ENCODE measurements at places on chromosomes 1 and 21.

DNA sequence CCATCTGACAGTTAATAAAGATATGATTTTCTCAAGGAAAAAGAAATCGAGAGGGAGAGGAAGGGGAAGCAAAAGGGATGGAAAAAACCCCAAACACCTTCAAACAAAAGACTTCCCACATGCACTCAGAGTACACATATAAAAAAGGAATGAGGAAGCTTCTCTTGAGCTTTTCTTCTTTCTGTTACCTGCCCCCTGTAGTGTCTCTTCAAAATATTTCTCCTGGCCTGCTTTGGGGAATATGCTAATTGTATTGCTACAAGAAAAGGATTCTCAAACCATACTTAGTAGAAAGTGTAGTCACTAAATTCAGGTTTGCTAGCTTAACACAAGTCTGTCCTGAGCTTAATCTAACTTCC, 58.7 kb downstream of the KIF14 start:
- no peak for DNase-seq

- DNase-seq = no peak
Observed at GRCh38 chr1:1567891-1568291, 6.8 kb downstream of the SSU72 start.

DNA sequence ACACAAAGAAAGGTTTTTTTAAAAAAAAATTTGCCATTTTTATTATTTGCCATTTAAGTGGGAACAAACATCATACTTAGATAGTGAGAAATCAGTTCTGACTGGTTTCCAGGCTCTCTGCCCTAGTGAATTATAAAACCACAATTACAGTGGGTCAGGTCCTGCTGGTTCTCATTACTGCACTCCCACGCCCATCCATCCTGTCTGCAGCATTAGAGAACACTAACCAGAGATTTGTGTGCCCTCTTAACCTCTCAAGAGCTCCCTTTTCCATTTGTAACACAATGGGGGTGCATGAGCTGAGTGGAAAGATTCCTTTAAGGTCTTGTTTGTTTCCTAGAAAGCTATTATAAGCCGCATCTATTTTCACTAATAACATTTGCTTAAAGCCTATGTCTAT, 489.3 kb downstream of the AMY1C start:
- no peak for DNase-seq

GRCh38 chr1:58979677-58980076, 195.8 kb upstream of the JUN start:
- DNase-seq = no peak

DNA sequence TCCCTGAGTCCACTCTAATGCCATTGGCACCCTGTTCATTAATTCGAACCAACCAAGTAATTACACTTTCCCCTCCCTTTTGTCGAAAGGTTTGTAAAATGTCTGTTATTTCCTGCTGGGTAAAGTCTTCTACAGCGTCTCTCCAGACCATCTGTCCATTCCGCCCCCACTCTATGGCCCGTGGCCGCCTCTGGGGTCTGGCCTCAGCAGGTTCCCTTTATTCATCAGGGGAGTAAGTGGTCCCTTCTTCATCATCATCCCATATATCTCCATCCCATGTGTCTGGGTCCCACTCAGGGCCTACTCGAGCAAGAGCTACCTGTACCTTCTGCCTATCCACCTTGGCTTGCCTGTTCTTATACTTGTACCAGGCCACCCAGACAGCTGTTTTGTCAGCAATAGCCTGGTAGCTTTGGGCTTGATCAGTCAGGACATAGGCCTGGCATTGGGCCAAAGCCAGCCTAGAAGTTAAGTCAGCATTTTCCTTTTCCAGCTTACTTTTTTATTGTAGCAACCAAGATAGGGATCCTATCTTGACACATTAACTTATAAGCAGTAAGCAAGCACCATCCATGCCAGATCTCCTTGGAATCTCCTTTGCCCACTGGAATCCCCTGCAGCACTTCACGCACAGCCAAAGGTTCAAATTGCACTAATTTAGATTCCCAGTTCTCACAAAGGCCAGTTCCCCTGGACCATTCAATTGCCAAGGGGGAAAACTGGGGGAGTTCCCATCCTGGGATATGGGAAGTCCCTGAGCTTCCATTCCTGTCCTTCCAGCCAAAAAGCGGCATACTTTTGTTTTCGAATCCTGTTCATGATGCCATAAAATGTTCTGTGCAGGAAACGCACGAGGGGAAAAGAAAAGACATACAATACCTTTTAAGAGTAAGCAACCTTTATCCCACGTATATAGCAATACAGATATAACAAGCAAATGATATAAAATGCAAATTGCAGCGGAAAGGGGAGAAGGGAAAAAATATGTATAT, 6.6 kb upstream of the STUM start:
- DNase-seq = no peak

DNA sequence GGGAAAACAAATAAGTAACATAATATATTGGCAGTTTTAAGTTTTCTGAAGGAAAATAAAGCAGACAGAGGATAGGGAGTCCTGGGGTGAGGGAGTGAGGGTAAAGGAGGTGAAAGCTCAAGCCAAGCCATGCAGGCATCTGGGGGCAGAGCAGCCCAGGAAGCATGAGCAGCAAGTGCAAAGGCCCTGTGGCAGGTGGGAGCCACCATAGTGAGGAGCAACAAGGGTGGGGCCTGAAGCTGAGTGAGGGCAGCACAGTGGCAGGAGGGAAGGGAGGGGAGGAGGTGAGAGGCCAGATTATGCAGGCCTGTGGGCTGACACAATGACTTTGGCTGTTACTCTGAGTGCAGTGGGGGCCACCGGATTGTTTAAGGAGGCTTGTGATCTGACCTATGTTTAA, 138.8 kb upstream of the TNR start:
- DNase-seq = no peak

GRCh38 chr21:42233067-42233961, 14.4 kb downstream of the ABCG1 start:
- DNase-seq = peak; percentile 91

DNA sequence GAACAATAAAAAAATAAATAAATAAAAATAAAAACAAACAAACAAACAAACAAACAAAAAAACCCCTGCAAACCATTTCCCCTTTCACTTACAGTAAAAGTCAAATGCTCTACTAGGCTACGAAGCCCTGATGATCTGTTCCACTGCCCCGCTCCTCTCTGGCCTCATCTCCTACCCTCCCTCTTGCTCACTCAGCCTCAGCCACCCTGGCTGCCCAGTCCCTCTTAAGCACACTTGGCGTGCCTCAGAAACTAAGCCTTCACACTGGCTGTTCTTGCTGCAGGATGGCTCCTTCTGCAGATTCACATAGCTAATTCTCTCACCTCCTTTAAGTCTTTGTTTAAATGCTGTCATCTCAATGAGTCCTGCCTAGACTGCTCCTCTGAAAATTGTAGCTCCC, 30.8 kb upstream of the UHMK1 start:
- no peak for DNase-seq

GRCh38 chr1:172801771-172802322, 142.9 kb downstream of the FASLG start:
- DNase-seq = no peak

DNA sequence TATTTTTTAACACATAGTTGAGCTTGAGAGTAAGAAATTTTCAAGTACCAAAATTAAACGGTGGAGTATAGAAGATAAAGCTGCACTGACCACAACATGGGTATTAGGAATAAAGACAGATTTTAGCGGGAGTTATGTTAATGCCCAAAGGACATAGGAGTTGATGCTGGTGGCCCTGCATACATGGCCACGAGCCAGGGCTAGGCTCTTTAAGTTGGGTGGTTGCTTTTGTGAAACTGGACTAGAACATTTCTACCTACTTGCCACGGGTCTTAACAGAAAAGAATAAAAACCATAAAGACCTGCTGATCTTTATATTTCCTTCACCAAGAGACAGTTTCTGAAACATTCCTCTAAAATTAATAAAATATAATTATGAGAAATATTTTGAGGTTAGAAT, 14.9 kb downstream of the EDEM3 start:
- no peak for DNase-seq

DNA sequence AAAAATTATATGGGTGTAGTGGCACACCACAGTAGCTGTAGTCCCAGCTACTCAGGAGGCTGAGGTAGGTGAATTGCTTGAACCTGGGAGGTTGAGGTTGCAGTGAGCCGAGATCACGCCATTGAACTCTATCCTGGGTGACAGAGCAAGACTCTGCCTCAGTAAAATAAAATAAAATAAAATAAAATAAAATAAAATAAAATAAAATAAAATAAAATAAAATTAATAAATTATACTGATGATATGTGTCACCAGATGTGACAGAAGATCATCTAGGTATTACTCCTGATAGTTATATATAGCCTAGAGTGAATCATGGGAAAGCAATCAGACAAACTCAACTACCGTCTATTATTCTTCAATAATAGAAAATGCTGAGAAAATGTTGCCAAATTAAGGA, 972.5 kb downstream of the MRPL39 start:
- no peak for DNase-seq

- DNase-seq = no peak
Observed at GRCh38 chr21:25563361-25564116, 43.7 kb downstream of the MRPL39 start.

- no peak for DNase-seq
Observed at GRCh38 chr21:42388740-42389448, 7.0 kb downstream of the TMPRSS3 start.

- DNase-seq = no peak
Observed at GRCh38 chr1:11598461-11598860, 55.8 kb downstream of the FBXO2 start.

GRCh38 chr21:38267136-38267755, 10.5 kb downstream of the KCNJ15 start:
- DNase-seq = no peak

- no peak for DNase-seq
Observed at GRCh38 chr1:215526147-215526845, 40.8 kb upstream of the KCTD3 start.

GRCh38 chr1:20308569-20308968, 17.9 kb downstream of the VWA5B1 start:
- DNase-seq = no peak

DNA sequence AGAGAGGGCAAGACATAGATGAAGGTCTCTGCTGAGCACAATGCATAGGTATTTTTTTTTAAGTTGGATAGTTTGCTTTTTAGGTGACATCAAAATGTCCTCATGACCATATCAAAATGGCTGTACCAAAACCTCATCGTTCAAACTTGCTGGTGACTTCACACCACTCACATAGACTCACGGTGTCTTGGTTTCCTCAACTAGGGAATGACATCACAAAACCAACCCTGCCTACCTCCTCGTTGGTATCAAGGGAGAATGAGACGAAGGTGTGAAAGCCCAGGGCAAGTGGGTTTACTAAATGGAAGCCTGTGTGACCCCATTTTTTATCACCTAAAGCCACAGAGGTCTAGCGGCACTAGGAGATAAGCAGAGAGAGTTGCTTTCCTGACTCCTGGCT, 1.6 kb downstream of the PIGR start:
- DNase-seq = no peak

- DNase-seq = no peak
Observed at GRCh38 chr1:117362986-117363385, 4.3 kb upstream of the MAN1A2 start.

- no peak for DNase-seq
Observed at GRCh38 chr1:91751275-91751674, 134.7 kb downstream of the TGFBR3 start.

DNA sequence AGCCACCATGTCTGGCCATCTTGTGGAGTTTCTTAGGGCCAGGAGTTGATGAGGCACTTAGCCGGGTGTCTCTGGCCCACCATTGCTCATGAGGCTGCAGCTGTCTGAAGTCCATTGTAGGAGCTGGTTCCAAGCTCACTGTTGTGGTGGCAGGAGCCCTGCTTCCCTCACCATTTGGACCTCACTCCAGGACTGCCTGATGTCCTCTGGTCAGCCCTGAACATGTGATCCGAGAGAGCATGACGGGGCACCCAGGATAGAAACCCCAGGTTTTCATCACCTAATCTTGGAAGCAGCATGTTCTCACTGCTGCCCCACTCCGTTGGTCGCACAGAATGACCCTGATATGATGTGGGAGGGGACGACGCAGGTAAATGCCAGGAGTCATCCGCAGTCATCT, 56.2 kb upstream of the FAM3B start:
- no peak for DNase-seq

GRCh38 chr1:4838231-4838630, 183.8 kb downstream of the AJAP1 start:
- DNase-seq = no peak

DNA sequence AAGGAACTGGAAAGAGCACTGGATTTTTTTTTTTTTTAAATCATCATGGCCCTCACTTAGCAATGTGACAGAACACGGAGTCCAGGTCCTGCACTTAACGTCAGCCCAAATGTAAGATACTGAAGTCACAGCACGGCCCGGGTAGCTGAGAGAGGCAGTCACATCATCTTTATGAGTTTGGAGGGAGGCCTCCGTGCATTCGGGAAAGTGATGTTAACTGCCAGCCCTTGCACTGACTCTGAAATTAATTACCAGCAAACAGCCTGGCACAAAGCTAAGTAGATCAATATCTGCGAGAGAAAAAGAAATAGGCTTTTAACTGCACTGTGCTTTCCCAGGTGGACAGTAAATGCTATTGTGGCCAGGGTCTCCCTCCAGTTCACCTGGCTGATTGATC, 109.5 kb upstream of the ADAR start:
- no peak for DNase-seq

- DNase-seq = no peak
Observed at GRCh38 chr1:37673920-37674319, 18.4 kb upstream of the CDCA8 start.

DNA sequence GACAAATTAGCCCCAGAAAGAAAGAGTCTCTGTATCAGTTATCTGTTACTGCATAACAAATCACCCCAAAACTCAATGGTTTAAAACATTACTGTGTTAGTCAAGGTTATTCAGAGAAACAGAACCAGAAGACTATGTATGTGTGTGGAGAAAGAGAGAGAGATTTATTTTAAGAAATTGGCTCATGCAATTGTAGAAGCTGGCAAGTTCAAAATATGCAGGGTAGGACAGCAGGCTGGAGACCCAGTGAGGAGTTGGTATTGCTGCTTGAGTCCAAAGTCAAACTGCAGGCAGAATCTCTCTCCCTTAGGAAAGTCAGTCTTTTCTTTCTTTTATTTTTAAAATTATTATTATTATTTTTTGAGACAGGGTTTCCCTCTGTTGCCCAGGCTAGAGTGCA, 50.2 kb upstream of the TNR start:
- DNase-seq = no peak

- DNase-seq = no peak
Observed at GRCh38 chr1:77834771-77835334, 53.6 kb upstream of the NEXN start.

GRCh38 chr1:10450156-10450814, 454 bp downstream of the CORT start:
- no peak for DNase-seq

- DNase-seq = no peak
Observed at GRCh38 chr1:237772009-237772408, 118.7 kb downstream of the ZP4 start.

- no peak for DNase-seq
Observed at GRCh38 chr21:46661211-46661625, 25.7 kb downstream of the PRMT2 start.

Data from GM12864 (cell line).